ENCODE measurements at places on chromosomes 11 and 22. TPM values are rescaled to one million over a fixed set of nuclear protein-coding genes. Genes with fewer than 3 reads are reported as not detected.

DNA sequence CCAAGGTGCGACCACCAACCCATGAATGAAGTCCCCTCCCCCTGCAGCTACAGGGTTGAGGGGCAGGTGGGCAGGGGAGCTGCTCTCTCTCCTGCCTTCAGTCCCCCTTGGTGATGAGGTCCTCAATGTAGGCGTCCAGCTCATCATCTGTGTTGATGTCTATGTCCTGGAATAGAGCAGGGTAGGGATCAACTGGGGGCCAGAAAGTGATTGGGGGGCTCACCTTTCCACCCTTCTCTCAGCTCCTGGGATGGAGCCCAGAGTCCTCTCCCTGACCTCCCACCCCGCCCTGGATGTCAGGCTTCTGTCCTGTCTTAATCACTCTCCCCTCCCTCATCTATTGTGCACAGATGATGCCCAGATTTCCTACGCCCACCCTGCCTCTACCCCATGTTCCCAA lies 41.9 kb downstream of the MORC2 start:
- no peak for DNase-seq

Gene GGT5
- not detected for total RNA-seq

Gene TNKS1BP1
- total RNA-seq, result 208 TPM

DNA sequence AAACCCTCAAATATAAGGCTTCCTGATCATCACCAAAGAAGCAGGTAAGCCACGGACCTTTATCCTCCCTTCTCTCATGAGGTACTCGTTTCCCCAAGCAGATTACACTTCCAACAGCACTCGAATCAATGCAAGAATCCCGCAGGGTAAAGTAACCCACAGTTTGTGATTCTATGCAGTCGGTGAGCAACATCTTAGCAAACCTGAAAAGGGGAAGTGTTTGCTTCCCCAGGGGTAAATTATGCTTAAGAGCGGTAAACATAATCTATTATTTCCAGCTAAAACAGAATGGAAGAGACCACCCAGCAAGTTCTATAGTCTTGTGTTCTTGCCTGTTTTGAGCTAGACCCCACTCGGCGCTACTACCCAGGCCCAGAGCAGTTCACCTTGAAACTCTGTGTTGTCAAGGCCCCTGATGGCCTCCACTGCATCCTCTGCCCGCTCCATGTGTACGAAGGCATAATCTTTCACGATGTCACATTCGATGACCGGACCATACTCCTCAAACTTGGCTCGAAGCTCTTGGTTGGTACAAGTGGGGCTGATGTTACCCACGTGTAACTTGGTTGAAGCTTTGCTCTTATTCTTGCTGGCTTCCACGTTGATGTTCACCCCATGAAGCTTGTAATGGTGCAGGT lies 1.3 kb downstream of the RBM4B start:
- no peak for DNase-seq

DNA sequence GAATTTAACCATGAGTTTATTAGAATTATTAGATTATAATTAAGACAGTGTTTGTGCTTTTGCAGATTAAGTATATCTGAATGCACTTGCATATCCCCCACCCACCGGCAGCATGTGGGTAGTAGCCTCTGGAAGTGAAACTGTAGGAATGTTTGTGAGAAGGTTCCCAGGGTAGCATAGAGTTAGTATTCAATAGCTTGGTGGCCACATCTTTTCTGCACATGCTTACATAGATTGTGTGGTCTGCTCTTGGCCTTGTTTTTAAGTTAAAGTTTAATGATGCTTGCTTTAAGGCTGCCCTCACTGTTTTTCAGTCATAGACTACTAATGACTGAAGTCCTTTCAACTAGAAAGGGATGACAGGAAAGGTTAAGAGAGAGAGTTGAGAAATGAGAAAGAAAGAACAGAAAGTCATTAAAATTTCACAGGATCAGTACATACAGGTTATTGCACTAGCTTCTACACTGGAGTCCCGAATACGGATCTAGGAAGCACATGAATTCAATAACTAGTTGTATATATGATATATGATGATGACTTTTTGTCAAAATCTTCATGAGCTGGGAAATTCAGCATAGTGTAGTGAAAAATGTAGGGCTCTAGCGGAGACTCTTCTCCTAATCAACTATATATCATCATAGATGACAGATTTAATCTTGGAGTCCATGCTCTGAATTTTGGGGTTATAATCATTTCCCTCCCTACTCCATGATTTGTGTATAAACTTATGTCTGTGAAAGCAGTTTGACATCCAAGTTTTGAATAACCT lies 137.1 kb downstream of the ARHGAP42 start:
- no peak for DNase-seq

- no peak for DNase-seq
Measured at GRCh38 chr11:66467756-66468155, 1.1 kb downstream of the PELI3 start.

DNA sequence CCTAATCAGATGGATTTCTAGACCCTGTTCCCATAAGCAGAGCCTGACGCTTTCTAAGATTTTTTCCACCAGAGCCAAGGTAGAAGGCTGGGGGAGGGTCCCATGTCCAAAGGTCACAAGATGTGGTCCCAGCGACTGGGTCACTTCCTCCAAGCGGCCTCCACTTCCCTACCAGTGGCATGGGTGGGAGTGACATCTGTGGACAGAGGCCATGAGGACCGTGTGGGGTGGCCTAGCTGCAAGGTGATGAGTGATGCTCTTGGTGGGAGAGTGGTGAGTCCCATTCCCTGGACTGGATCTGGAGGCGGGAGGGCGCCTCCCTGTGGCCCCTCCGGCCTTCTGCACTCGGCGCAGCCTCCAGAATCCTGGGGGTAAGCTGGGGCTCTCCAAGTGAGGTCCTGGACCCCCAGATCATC lies 32.4 kb upstream of the PRR5 start:
- no peak for DNase-seq

DNA sequence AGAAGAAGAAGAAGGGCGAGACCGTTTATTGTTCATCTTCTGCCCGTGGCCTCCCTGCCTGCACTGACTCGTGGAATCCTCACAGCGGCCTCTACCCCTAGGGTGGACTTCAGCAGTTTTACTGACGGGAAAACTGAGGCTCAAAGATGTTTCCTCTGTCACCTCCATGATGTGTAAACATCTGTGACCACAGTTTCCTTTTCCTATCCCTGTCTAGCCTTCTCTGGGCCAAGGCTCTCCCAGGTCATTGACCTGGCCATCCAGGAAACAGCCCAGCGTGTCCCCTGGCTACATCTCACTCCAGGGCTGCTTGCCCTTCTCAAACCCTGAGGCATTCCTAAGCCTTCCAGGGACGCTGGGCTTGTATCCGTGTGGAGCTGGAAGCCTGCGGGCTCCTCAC lies 49.0 kb upstream of the GCAT start:
- DNase-seq, result no peak

Data from mammary epithelial cell (primary cell).